ENCODE measurements at places on chromosomes 12 and 14.

DNA sequence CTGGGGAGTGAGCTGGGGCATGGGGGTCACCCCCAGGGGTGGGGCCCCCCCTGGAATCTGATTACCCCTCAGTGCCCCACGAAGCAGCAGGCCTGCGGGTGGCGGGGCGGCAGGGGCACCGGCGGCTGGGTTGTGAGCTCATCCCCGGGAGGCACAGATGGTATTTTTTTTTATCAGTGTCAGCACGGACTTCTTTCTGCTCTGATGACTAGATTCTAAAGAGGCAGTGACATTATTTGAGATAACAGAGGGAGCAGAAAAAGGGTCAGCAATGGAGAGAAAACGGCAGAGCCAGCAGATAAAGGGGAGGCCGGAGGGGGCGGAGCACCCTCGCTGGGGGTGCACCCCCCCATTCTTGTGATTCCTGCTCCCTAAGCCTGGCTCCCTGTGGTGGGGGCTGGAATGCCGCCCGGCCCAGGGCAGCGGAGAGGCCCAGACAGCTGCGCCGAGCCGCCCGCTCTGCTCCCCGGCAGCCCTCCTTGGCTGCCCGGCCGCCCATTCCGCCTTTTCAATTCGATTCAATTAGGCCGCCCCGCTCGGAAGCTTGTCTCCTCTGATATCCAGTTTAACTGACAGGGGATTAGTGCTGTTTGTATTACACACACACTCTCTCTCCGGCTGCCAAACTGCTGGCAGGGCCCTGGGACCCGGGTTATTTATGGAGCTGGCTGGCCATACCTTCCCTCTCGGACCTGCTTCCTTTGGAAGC lies 32.9 kb downstream of the MVK start:
- no peak for DNase-seq

DNA sequence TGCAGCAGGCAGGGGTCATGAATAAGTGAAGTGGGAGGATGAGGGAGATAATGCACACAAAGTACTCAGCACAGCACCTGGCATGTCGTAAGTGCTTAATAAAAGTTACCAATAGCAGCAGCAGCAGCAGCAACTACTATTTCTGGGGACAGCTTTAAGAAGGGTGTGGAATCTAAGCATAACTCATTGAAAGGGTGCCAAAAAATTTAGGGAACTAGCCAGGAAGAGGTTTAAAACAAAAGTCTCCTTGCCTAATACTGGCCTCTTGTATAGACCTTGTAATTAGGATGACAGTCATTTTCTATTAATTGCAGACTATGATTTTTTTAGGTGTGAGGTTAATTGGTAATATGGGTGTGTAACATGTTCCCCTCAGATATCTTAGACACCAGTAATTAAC lies 179.9 kb downstream of the PTPN11 start:
- DNase-seq, result no peak

- DNase-seq, result no peak
Observed at GRCh38 chr14:85573406-85573805, 43.5 kb downstream of the FLRT2 start.

- no peak for DNase-seq
Observed at GRCh38 chr14:27916326-27916725, 850.3 kb upstream of the FOXG1 start.

DNA sequence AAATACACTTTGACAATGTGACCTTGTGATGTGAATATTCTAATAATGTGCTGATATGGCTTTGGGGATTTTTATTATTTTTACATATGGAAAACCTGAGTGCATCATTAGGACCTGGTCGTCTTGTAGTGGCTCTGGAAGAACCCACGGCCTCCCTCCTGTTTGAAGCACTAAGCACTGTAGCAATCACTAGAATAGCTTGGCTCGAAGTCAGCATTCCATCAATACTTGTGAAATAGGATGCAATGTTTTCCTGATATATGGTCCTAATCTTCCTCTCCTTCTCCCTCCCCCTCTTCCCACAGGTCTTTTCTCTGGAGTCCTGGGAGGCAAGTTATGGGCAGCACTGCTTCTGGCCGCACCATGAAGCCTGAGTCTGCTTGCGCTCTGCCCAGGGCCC lies 71.9 kb downstream of the NRXN3 start:
- DNase-seq, result no peak

DNA sequence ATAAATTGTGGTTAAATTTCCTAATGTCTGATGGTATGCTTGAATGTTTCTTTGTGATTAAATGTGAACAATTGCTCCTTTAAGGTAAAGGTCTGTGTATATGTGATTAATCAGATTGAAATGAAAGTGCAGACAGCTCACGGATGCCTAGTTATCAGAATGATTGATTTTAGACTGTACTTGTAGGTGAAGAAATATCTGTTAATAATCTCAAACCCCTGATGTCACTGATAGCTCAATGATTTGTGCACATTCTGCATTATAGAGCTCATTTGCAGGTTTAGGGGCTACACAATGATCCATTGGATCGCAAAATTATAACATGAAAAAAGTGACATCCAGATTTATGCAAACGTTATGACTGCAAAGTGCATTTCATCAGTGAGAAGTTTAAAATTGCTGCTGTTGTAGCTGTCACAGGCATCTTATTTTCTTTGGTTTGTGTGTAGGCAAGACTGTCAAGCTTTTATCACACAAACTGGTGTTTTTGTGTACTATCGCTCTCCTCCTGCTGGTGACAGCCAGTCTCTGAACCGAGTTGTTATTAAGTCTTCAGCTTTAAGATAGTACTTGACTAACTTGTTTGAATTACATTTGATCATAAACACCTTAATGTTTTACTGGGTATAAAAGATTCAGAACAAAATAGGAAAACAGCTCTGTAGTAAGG lies 103.4 kb upstream of the RMST start:
- no peak for DNase-seq

Measured in activated B cell treated with CpG ODN at 0.5 μM for 24 hours (primary cell).